HEK293T (cell line): ENCODE measurements at places on chromosomes 5 and 9.

GRCh38 chr5:142307146-142307890, 17.5 kb downstream of the SPRY4 start:
- no peak for DNase-seq

GRCh38 chr5:147568710-147569406, 59.0 kb upstream of the DPYSL3 start:
- no peak for DNase-seq

- no peak for DNase-seq
These were observed 36.3 kb upstream of the EBF1 start for GRCh38 chr5:159135896-159136531.

GRCh38 chr5:155598552-155598951, 585.0 kb downstream of the KIF4B start:
- DNase-seq: no peak
